Activated CD4-positive, alpha-beta T cell treated with anti-CD3 and anti-CD28 coated beads, Interleukin-2, amount 50 U/mL, for 4 hours (primary cell): ENCODE measurements at places on chromosomes 3 and 15.

DNA sequence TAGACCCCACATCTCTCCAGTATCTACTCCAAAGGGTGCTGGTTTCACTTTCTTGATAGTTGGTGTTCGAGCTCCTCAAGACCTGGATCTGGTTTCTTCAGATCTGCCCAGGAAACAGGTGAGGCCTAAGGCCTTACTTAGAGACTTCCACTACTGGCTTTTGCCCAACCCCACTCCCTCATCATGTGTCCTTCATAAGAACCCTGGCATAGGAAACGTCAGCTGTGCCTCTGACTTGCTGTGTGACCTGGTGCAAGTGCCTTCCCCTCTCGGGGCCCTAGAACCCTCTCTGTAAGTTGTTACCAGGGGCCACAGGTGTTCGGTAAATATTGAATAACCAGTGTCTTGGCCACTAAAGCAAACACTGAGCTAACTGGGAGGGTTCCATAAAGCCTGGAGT lies 3.9 kb downstream of the OXTR start:
- no peak for DNase-seq

- DNase-seq = no peak
These were observed 62.3 kb downstream of the GALK2 start for GRCh38 chr15:49232236-49232806.

- no peak for DNase-seq
These were observed 65.3 kb upstream of the NANOGP8 start for GRCh38 chr15:35150361-35150760.

GRCh38 chr15:43538091-43538490 lies 20.7 kb downstream of the MAP1A start:
- no peak for DNase-seq

DNA sequence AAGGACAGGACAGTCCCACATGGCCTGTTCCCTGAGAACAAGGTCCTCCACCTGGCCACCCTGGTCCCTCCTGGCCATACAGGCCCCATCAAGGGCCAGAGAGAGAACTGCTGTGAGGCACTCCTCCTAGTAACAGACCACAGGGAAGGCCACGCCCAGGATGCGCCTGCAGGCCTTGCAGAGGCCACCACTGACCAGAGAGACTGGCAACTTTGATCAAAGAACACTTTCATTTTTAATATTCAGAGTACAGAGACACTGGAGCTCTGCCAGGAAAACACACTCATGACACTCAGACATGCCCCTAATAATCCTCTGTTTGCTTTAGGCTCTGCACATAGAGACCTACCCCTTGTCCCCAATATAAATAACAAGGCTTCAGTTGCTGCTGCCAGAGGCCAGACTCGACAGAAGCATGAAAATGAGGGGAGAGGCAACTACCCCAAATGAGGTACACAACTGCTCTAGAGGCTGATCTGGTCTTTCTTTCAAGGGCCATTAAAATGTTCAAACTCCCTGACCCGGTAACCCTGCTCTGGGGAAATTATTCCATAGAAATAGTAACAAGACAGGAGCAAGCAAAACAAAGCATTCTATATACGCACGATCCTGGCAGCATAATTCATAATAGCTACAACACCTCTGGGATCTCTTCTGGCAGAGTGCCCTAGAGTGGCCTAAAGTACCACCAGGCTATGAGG lies 44.8 kb downstream of the CCDC12 start:
- no peak for DNase-seq

- no peak for DNase-seq
These were observed 20.3 kb downstream of the CAND2 start for GRCh38 chr3:12816521-12817342.

GRCh38 chr15:80177156-80177555 lies 24.4 kb downstream of the FAH start:
- no peak for DNase-seq

- DNase-seq = no peak
These were observed 83.6 kb downstream of the COL6A5 start for GRCh38 chr3:130428871-130429712.

- DNase-seq = no peak
These were observed 78.2 kb downstream of the CLSTN2 start for GRCh38 chr3:140013220-140013619.

GRCh38 chr3:53806182-53807116 lies 39.8 kb downstream of the CHDH start:
- DNase-seq = no peak

DNA sequence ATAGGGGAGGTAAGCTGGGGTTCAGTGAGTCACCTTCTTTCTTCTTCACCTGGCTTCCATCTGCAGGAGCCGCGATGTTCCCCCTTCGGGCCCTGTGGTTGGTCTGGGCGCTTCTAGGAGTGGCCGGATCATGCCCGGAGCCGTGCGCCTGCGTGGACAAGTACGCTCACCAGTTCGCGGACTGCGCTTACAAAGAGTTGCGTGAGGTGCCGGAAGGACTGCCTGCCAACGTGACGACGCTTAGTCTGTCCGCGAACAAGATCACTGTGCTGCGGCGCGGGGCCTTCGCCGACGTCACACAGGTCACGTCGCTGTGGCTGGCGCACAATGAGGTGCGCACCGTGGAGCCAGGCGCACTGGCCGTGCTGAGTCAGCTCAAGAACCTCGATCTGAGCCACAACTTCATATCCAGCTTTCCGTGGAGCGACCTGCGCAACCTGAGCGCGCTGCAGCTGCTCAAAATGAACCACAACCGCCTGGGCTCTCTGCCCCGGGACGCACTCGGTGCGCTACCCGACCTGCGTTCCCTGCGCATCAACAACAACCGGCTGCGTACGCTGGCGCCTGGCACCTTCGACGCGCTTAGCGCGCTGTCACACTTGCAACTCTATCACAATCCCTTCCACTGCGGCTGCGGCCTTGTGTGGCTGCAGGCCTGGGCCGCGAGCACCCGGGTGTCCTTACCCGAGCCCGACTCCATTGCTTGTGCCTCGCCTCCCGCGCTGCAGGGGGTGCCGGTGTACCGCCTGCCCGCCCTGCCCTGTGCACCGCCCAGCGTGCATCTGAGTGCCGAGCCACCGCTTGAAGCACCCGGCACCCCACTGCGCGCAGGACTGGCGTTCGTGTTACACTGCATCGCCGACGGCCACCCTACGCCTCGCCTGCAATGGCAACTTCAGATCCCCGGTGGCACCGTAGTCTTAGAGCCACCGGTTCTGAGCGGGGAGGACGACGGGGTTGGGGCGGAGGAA lies 2.6 kb downstream of the ISLR2 start:
- no peak for DNase-seq

DNA sequence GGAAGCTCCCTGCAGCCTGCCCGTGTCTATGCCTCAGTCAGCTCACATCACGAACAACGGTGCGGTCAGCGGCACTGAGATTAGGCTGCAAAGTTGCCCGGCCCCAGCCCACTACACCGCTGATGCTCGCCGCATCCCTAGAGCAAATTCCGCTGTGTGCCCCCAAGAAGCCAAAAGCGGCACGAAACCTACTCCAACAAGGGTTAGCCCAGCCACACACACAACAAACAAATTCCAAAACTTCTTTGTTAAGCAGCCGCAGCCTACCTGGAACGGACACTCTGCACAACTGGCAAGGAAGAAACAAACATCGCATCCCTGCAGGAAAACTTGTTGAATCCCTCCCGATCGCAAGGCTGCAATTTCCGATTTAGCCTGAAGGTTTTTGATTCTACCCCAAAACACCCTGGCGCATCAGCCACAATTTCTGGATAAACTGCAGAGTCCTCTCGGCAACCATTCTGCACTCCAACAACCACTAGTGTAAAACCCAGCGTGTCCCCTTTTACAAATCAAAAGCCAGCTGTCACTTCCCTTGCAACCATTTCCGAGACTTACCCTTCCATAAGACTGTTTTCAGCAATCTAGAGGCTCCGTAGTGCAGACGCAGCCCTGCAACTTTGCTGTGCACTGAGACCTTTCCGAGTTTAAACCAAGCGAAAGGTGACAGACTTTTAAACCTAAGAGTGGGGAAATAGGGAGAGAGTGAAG lies 449 bp downstream of the ROBO1 start:
- no peak for DNase-seq

- DNase-seq = no peak
These were observed 10.3 kb downstream of the CHP1 start for GRCh38 chr15:41241221-41241964.

DNA sequence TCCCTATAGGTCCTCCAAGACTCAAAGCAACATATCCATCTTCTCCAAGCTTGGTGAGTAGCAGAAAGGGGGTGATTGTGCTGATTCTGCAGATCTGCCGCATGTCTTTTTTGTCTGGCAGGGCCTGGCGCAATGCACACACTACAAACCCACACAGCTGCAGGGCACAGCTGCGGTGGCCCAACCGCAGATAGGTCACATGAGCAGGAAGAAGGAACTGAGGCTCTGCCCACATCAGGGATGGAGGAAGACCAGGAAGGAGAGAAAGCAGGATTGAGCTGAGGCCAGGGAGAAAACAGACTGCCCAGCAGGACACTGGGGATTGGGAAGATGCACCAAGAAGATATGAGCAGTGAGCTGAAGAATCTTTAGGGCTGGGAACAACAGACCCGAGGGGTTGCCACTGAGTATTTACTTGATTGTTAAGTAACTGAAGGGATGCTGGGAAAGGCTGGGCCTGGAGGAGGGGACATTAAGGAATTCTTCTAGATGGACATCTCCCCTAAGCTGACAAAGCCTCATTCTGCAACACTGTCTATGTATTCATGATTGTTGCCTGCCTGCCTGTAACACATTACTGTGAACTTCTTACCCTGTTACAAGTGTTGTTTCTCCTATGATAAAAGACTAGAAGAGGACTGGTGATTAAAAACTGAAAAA lies 126.7 kb downstream of the MYLK start:
- no peak for DNase-seq

DNA sequence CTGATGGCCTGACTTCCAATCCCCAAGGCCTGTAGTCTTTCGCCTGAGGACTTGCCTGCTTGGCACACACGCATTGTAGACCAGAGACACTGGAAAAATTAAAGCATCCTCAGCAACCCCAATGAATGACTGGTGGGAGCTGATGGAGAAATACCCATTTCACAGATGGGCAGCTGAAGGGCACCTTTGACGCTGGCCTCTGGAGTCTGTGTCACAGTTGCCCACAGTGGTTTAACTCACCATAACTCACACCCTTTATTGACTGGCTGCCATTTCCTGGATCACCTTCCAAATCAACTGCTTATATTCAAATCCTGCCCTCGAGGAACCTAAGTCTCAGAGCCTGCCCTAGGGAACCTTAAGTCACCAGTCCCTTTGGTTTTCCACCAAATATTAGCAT lies 183.1 kb downstream of the SHQ1 start:
- DNase-seq = no peak

- no peak for DNase-seq
These were observed 75.5 kb downstream of the NEDD4 start for GRCh38 chr15:55917881-55918296.

GRCh38 chr15:26049900-26050657 lies 187.0 kb upstream of the ATP10A start:
- DNase-seq = no peak
